Activated naive CD8-positive, alpha-beta T cell treated with anti-CD3 and anti-CD28 coated beads for 36 hours (primary cell): ENCODE measurements at places on chromosomes 4 and X. TPM values are rescaled to one million over a fixed set of nuclear protein-coding genes. Genes with fewer than 3 reads are reported as not detected.

Gene IL9R
- 1.5 TPM for total RNA-seq

Gene CPLX1
- not detected for total RNA-seq

DNA sequence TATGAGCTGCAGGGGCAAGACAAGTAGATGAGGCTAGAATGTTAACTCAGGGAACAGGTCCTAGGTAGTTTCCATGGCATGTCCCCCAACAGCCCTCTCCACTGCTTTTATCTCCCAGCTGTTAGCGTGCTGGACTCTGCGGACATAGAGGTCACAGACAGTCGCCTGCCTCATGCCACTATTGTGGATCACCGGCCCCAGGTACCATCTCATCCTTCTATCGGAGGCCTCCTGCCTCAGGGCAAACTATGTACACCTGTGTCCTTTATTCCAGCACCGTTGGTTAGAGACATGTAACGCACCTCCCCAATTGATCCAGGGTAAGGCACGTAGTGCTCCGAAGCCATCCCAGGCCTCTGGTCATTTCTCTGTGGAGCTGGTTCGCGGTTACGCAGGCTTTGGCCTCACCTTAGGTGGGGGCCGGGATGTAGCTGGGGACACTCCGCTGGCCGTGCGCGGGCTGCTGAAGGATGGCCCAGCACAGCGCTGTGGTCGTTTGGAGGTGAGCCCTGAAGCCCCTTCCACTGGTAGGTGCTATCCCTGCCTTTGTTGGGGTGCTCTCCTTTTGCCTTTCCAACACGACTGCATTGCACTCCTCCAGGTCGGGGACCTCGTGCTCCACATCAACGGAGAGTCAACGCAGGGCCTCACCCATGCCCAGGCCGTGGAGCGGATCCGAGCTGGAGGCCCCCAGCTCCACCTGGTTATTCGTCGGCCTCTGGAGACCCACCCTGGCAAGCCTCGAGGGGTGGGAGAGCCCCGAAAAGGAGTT, 2.2 kb downstream of the MAGIX start:
- H3K27me3 ChIP-seq: no peaks in the 10 kb centered on the region
- H3K27ac ChIP-seq: no peak overlapping the region
- peaks cover 31% of the 10 kb centered on the region for H3K4me1 ChIP-seq
- no peak overlapping the region for H3K4me3 ChIP-seq

DNA sequence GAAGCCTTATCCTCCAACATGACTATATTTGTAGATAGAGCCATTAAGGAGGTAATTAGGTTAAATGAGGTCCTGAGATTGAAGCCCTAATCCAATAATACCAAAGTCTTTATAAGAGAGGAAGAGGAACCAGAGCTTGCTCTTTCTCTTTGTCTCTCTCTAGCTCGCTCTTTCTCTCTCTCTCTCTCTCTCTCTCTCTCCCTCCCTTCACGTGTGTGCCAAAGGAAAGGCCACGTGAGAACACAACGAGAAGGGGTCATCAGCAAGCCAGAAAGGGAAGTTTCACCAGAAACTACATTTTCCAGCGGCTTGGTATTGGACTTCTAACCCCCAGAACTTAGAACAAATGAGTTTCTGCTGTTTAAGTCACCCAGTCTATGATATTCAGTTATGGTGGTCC, 1540.5 kb downstream of the C4orf33 start:
- no peak overlapping the region for H3K4me3 ChIP-seq
- no peaks in the 10 kb centered on the region for H3K27me3 ChIP-seq
- no peaks in the 10 kb centered on the region for H3K4me1 ChIP-seq
- no peak for DNase-seq

Gene SLC38A5
- total RNA-seq: 156 TPM

DNA sequence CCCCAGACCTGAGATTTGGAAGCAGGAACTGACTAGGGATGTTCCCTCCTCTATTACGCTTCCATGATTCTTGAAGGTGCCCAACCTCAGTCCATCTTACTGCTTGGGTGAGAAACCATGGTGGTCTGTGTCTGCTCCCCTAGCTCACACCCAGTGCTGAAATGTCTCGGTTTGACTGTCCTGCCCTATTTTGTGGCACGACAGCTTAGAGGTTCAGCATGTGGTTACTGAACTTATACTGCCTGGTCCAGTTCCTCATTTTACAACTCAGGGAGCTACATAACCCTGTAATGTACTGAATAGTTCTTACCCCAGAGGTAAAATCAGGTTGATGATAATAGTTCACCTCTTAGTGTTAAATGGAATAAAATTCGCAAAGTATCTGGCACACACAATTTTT, 203.1 kb downstream of the RBM46 start:
- no peak overlapping the region for H3K27ac ChIP-seq
- DNase-seq: no peak
- H3K27me3 ChIP-seq: peaks cover 15% of the 10 kb centered on the region
- H3K4me1 ChIP-seq: no peaks in the 10 kb centered on the region
- no peaks in the 10 kb centered on the region for H3K36me3 ChIP-seq
- no peak overlapping the region for H3K4me3 ChIP-seq

Gene DMRTC1
- total RNA-seq: not detected

DNA sequence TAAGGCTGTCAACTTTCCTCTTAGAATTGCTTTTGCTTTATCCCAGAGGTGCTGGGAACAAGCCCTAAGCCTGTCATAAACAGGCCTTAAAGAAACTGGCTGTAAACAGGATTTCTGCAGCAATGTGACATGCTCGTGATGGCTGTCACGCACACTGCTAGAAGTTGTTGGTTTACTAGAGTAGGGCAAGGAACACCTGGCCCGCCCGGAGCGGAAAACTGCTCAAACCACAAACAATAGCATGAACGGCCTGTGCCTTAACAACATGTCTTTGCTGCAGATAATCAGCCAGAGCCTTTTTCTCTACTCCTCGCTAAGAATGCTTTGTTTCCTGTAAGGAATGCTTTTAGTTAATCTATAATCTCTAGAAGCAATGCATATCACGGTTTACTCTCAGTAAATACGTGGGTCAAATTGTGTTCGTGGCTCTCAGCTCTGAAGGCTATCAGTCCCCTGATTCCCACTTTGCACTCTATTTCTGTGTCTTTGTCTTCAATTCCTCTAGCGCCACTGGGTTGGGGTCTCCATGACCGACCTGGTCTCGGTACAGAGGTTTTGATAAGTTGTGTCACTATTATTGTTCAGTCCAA, 318.3 kb downstream of the GLUD2 start:
- H3K4me3 ChIP-seq: no peak overlapping the region
- no peaks in the 10 kb centered on the region for H3K36me3 ChIP-seq
- no peaks in the 10 kb centered on the region for H3K4me1 ChIP-seq
- no peak overlapping the region for H3K27ac ChIP-seq

Gene AKAP14
- not detected for total RNA-seq

DNA sequence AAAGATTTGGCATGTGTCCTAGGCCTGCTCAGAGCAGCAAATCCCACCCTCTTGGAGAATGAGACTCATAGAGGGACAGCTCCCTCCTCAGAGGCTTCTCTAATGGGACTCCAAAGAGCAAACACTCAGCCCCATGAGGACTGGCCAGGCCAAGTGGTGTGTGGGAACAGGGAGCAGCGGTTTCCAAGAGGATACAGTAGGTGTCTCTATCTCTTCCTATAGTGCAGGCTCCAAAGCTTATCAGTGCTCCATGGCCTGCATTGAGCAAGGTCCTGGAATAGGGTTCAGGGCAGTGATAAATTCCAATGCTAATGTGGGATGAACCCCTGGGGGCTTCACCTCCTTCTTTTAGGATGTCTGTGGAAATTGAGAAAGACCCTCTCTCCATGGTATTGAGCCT, 15.7 kb upstream of the MAGEA10 start:
- H3K27ac ChIP-seq: no peak overlapping the region
- H3K4me1 ChIP-seq: no peaks in the 10 kb centered on the region
- no peak overlapping the region for H3K4me3 ChIP-seq
- H3K36me3 ChIP-seq: no peaks in the 10 kb centered on the region
- DNase-seq: no peak

- no peaks in the 10 kb centered on the region for H3K27me3 ChIP-seq
- H3K27ac ChIP-seq: no peak overlapping the region
- no peaks in the 10 kb centered on the region for H3K36me3 ChIP-seq
- no peak for DNase-seq
- H3K4me1 ChIP-seq: no peaks in the 10 kb centered on the region
Measured at GRCh38 chr4:157128395-157128794, 52.4 kb downstream of the GLRB start.

Gene RAB9B
- 0.60 TPM for total RNA-seq

Gene SASH3
- 123 TPM for total RNA-seq

- H3K27ac ChIP-seq: no peak overlapping the region
- peaks cover 14% of the 10 kb centered on the region for H3K36me3 ChIP-seq
- peaks cover 36% of the 10 kb centered on the region for H3K4me1 ChIP-seq
- no peak overlapping the region for H3K4me3 ChIP-seq
- DNase-seq: no peak
Measured at GRCh38 chr4:37927434-37927833, 32.8 kb upstream of the PTTG2 start.

DNA sequence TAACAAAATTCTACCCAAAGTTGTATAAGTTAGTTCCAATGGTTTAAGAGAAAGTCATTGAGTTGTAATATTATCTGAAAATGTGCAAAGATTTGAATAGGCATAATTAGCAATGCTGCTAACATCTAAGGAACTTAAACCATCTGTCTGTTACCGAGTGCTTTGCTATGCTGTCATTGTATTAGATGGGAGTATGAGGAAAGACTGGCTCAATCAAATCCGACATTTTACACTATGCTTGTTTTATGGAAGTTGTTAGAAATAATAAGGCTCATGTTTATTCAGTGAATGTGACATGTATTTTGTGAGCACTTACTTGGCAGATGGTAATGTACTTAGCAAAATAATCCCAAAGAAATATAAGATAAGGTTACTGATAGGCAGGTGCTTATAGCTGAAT, 1715.1 kb downstream of the PCDH7 start:
- H3K4me1 ChIP-seq: no peaks in the 10 kb centered on the region
- H3K4me3 ChIP-seq: no peak overlapping the region
- DNase-seq: no peak
- H3K27me3 ChIP-seq: no peaks in the 10 kb centered on the region
